ENCODE measurements at places on chromosomes 4 and X. TPM values are rescaled to one million over a fixed set of nuclear protein-coding genes. Genes with fewer than 3 reads are reported as not detected.

DNA sequence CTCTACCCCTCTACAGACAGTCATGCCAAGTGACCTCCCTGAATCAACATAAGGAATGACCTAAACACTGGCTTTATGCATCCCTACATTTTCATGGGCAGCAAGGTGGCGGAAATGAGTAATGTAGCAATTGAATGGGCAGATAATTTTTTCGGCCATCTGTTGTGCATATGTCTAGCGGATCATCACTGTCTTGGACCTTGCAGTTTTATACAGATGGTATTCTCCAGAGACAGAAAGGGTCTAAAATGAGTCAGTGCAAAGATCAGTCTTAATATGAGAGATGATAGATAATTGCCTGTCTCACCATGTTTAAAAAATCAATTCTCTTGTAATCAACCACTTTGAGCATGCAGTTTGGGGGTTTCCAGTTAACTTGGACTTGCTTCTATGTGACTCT is 177.3 kb upstream of the DKK2 start:
- no peak for DNase-seq

GRCh38 chr4:84150177-84150576 is 348.9 kb downstream of the NKX6-1 start:
- no peak for DNase-seq

The FAM133A gene
- not detected for total RNA-seq

- DNase-seq: no peak
These were observed 192.2 kb downstream of the BCOR start for GRCh38 chrX:39905538-39905891.

The GRIA2 gene
- not detected for total RNA-seq

The GPR119 gene
- total RNA-seq: not detected

DNA sequence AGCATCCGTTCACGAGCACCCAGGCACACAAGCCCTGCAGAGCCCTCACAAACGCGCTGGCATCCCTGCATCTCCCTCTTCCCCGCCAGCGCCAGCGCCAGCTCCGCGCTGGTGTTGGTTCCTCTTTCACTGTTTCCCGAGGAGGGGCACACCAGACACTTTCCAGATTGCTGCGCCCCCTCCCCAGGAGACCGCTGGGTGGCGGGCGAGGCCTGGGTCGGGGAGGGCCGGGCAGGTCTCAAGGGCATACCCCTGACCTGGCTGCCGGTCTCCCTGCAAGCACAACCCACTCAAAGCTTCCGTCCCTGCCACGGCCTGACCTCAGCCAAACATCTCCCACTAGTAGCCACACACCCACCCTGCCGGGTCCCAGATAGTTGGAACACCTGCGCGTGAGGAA is 2.2 kb upstream of the NKX1-1 start:
- no peak for DNase-seq

GRCh38 chr4:150089732-150090131 is 11.5 kb downstream of the DCLK2 start:
- DNase-seq: no peak

DNA sequence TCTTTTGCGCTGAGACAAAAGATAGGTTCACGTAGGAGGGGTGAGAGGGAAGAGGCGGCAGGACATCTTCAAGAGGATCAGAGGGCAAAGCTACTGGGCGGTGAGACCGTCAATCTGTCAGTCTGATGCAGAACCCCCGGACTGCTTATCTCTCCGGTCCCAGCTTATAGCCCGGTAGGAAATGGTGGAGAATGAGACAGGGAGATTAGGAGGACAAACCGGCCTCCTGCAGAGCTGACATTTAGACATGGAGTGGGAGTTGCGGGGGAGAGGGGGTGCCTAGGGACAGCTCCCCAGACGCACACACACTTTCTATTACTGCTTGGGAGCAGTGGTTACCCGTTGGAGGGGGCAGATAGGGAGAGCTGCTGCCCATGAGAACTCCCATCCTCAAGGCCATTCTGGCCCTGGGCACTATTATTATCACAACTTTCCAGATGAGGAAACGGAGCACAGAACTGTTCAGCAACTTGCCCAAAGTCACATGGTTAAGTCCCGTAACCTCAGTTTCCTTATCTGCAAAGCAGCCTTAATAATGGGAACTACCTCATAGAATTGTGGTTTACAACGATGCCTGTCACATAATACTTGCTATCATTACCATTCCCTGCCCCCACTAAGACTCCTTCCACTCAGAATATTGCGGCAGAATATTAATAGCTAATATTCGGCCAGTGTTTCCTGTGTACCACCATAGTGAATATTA is 1.1 kb upstream of the HDAC6 start:
- peak; percentile 5 for DNase-seq

DNA sequence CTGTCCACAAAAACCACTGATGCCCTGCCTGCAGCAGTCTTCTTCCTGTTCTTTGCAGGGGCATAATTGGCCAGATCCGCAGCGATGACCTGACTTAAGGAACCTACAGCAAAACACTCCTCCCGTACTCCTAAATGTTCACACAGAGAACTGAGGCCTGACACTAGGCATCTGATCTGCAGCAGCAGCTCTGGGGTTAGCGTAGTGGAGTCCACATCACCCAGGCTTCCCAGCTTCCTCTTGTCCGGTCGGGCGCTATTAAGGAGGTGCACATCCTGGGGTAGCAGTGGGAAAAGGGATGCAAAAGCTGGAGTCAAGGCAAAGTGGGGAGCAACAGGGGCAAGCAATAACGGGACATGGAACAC is 758 bp downstream of the SCFD2 start:
- peak; percentile 17 for DNase-seq

DNA sequence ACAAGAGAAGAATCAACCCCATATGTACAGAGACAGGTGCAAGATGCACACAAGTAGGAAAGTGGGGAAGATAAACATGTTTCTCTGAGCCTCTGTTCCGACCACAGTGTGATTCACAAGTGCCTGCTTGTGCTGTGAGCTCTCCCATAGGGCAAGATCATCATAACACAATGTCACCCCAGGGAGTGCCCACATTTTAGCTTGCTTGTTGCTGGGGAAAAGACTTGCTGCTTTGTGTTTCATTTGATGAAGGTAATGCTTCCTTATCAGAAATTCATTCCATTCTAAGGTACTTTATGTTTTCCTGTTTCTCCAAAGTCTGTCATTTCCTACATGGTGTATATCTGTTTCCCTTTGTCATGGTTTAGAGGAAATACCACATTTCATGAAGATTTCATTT is 304.5 kb upstream of the DIPK2B start:
- no peak for DNase-seq

- DNase-seq: no peak
These were observed 930.2 kb upstream of the DIAPH2 start for GRCh38 chrX:95754411-95754810.
